ENCODE measurements at places on chromosomes 5 and 9. TPM values are rescaled to one million over a fixed set of nuclear protein-coding genes. Genes with fewer than 3 reads are reported as not detected.

DNA sequence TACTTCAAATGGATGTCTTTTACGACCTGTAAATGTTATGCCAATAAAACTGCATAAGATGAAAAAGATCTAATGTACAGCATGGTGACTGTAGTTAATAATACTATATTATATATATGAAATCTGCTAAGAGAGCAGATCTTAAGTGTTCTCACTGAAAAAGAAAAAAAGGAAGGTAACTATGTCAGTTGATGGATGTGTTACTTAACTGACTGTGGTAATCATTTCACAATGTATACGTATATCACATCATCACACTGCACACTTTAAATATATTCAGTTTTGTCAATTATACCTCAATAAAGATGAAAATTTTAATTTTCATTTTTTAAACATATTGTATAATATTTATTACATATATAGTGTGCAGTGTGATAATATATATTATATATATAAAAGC, 31.9 kb downstream of the THBS4 start:
- DNase-seq, result no peak

DNA sequence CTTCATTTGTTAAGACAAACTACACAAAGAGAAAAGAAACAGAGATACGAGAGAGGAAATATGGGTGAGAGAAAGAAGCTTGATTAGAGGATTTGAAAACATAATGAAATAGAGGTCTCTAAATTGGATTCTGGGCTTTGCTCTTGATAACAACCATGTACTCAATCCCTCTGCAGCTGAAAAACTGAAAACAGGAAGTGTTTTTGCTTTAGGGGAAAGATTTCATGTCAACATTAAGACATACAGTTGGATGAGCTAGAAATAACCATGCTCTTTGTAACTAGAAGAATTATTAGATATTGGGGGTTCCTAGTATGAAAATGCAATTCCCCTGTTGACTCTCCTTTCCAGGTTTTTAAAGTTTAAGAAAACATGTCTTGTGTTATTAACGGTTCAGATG, 21.9 kb downstream of the CRHBP start:
- no peak for DNase-seq

GRCh38 chr9:38342096-38342495, 50.4 kb upstream of the ALDH1B1 start:
- DNase-seq, result no peak

DNA sequence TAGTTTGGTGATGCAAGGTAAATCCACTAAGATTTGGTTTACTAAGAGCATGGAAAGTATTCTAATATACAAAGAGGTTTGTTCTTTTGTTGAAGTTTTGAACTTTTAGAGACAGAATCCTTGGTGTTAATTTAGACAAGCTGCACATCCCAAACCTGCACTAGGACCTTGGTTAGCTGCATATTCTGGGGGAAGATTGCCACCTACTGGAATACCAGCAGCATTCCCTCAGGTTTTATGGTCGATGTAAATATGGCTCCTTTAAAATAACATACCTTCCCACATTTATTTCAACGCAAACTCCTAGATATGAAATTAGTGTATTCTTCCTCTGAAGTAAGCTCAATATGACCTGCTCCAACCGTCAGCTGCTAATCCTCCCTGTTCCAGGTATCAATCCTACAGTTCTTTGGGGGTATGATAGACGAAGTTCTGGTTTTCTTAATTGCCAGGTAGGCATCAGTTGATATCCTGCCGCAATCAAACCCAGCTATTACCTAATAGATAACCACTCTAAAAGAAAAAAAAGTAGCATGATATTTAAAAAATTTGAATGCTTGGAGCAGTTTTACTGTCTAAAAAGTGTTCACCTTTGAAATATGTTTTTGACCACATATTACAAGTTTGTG, 624.1 kb downstream of the ISL1 start:
- DNase-seq, result peak; percentile 13

GRCh38 chr9:69307446-69308205, 17.4 kb upstream of the ENTREP1 start:
- no peak for DNase-seq

DNA sequence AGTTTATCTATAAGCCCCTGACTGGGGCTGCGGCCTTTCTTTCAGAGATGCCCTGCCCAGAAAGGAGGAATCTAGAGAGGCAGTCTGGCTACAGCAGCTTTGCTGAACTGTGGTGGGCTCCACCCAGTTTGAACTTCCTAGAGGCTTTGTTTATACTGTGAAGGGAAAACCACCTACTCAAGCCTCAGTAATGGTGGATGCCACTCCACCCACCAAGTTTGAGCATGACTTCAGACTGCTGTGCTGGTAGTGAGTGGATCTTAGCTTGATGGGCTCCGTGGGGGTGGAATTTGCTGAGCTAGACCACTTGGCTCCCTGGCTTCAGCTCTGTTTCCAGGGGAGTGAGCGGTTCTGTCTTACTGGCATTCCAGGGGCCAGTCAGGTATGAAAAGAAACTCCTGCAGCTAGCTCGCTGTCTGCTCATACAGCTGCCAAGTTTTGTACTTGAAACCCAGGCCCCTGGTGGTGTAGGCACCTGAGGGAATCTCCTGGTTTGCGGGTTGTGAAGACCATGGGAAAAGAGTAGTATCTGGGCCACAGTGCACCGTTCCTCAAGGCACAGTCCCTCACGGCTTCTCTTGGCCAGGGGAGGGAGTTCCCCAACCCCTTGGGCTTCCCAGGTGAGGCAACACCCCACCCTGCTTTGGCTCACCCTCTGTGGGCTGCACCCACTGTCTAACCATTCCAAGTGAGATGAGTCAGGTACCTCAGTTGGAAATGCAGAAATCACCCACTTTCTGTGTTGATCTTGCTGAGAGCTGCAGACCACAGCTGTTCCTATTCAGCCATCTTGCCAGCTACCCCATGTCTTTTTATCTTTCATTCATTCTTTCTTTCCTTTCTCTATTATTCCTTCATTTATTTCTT, 211.8 kb upstream of the C9orf72 start:
- no peak for DNase-seq

DNA sequence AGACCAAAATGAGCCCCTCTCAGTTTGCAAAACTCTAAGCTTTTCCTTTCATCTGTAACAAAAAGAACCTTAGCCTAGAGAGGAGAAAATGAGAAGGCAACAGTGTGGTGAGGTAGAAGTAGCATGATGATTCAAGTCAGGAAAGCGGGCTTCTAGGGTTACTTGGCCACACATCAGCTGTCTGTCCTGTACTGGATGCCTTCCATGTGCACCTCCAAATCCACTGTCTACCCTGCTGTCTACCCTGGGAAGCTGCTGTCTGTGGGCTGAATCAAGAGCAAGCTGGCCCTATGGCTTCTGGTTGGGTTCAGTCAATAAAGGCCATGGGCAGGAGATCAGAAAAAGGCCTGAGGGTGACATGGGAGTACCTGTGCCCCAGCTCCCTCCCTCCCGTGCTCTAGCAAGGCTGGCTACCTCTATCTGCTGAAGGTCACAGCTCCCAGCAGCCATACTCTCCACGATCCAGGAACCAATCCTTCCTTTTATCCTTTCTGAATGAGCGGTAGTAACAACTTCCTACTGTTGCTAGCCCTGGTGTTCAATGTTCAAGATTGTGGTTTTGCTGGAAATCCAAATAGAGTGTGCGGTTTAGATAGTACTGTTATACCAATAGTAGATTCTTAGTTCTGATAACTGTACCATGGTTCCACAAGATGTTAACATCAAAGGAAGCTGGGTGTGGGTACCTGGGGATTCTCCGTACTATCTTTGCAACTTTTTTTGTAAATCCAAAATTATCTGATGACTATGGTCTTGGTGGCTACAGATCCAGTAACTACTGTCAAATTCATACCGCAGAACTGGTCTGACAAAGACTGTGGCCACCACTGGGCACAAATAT, 191.0 kb downstream of the ESM1 start:
- no peak for DNase-seq

DNA sequence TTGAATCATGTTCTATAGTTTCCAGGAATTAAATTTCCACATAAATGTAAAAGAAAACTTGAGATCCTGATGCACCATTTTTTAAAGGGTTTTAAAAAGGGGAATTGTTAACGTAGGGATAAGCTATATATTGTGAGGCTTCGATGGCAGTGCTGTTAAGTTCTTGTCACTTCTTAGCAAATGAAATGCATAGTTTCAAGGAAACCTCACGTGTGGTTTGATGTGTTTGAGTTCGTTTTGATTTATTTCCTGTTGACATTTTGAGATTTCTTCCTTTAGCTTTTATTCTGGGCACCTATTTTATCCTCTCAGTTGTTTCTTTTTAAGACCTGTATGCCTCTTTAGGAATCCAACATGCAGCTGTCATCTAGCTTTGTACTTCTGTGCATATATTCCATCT, 301.0 kb downstream of the DOCK8 start:
- no peak for DNase-seq

DNA sequence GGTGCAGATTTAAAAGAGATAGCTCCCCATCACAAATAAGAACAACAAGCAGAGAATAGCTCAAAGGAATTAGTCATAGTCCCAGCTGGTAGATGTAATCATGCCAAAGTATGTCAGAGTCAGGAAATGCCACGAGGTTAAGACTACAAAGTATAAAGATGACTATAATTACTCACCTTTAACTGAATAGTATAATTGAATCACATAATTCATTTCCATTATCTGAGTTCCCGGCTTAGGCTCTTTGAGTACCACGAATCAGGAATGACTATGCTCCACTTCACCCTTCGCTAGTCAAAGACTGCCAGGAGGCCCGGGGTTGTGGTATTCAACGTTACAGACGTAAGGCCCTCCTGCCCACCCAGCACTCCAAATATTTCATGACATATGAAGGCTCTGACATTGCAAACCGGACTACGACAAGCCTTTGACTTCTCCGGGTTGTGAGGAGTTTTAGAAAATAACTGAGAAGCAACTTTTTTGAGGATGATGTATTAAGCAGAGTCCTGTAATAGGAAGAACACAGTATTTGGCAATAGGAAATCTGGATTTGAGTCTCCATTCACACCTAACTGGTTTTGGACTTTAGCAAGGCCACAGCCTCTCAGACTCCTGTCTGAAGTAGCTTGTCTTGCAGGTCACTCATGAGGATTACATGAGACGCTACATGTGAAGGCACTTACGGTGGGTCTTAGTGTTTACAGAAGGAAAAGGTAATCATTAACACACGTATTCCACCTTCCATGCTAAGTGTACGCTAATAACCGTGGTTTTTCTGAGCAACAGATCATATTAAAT, 64.6 kb downstream of the ENC1 start:
- DNase-seq, result no peak

DNA sequence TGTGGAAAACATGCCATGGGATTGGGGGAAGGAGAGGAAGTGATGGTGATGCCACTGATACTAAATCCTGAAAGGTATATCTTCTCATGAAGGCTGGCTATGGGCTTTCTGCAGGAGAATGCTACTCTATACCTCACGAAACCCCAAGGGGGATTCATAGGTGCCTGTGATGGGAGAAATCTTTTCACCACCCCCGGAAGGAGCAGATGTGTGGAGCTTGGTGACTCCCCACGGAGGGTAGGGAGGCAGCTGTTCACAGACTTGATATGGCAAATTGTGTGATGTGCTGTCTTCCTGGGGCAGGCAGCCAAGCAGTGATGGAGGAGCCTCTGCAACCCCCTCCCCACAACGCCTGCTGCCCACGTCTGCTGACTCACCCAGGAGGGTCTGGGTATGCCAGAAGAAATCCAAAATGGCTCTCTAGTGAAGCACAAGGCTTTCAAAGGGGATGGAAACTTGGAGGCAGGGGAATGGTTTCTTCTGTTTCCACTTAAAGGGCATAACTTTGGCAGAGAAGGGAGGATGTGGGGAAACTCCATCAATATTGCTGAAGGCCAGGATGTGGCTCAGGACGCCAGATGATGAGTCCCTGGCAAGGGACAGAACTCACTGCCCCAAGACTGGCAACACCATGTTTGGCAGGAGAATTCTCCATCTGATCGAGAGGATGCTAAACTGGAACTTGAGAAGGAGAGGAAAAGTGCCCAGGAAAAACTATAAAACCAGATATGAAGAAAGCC, 188.3 kb downstream of the GABBR2 start:
- no peak for DNase-seq

GRCh38 chr5:54915466-54916027, 69.8 kb downstream of the ESM1 start:
- DNase-seq, result no peak

- DNase-seq, result peak; percentile 62
These were observed 216.2 kb upstream of the CLINT1 start for GRCh38 chr5:158074992-158075769.

FRMD3 gene
- total RNA-seq, result 81.0 TPM

MARCHF11 gene
- 3.5 TPM for total RNA-seq

DNM1 gene
- 3.2 TPM for total RNA-seq

SIT1 gene
- not detected for total RNA-seq

All from heart right ventricle (tissue), 16 donors.